ENCODE measurements at places on chromosomes 6 and 20.

DNA sequence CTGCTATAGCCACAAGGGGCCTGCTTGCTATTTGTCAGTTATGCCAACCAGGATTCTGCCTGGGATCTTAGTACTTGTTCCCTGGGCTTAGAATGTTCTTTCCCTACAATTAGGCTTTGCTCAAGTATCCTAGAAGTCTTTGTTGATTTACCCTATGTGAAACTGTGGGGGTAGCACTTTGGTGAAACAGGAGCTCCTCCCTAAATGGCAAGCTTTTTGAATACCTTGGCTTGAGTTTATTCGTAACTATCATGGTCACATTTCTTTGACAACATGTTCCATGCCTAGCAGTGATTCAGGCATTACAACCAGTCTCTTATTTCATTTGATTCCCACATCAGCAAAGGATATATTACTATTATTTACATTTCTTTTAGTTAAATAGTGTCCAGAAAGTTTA is 21.2 kb downstream of the AFDN start:
- DNase-seq = no peak

GRCh38 chr6:91600561-91600960 is 1013.7 kb upstream of the MAP3K7 start:
- no peak for DNase-seq

DNA sequence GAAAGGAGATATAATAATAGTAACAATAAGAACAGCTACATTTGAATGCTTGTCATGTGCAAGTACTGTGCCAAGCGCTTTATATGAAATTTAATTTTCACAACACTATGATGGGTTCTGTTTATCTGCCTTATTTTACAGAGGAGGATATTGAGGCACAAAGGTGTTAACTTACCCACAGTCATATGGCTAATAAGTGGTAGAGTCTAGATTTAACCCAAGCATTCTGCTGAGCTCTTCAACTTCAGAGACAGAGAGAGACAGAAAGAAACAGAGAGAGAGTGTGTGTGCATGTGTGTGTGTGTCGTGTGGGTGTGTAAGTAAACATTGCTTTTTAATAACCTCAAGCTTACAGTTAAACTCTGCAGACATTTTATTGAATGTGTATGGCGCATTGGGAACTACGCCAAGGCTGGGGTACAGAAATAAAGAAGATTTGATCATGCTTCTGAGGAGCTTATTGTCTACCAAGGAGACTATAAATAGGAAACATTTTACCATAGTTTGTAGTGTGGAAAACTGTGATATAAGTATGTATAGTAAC is 12.9 kb downstream of the TBPL1 start:
- no peak for DNase-seq

DNA sequence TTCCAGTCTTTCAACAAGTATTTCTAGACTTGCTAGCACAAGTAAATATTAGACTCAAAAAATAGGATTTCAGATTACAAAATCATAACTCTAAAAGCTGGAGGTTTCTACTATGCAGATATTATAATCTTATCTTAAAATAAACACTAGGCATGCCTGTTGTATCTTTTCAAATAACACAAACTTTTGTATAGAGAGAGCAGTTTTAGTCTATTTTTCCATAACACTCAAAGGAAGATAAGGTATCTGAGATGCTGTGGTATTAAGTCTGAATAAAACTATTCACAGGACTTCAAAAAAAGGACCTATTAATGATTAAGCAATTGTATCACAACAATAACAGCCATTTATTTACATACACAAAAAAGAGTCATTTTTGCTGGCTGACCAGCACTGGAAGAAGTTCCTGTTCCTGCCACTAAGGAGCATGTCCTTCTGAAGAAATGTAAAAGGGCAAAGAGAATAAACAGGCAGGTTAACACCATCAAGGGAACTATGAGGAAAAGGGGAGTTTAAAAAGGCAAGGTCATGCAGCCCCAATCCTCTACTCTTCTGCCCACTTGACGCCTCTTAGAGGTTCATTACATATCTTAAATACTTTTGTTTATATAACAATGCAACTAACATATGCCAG is 39.4 kb downstream of the REPS1 start:
- DNase-seq = no peak

GRCh38 chr6:42316981-42317380 is 99.3 kb upstream of the MRPS10 start:
- DNase-seq = no peak

- no peak for DNase-seq
These were observed 1.8 kb upstream of the CARMIL1 start for GRCh38 chr6:25277386-25277785.

DNA sequence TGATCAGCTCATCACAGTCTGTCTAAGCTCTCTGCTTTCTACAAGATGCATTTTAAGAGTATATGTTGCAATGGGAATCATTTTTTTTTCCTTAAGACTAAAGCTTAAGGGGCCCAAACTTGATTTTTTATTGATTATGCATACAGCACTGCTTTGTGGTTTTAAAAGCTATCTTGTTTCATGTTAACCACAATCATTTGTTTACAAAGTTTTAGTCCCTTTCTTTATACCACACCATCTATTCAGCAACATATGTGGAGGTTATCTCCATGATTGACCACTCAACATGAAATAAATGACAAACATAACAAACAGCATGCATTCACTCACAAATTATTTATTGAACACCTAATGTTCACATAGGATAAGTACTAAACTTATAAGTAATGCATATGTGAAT is 119.1 kb downstream of the FHL5 start:
- DNase-seq = no peak

DNA sequence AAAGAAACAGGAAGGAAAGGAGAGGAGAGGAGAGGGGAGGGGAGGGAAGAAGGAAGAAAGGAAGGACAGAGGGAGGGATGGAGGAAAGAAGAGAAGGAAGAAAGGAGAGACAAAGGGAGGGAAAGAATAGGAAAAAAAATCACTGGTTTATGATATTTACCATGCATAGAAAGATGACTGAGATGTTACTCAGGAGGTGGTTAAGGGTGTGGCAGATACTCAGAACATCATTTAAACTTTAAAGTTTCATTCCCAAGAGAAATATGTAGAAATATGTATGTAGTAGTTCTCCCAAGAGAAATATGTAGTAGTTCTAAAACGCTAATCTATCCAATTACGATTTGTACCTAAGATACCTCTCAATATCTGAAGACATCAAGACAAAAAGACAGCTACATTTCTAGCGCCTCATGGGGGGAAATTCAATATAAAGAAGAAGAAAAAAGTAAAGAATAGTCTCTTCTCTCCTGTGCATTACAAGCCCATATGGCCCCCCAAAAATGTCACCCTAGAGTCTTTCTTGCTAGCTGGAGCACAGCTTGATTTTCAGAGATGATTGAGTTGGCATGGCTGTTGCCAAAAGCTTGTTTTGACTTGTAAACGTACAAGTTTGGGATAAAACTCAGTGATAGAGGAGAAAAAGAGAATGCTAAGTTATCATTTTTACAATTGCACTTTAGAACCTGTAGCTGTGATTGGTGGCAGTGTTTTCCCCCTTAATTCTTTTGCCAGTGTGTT is 539.2 kb downstream of the CDH26 start:
- no peak for DNase-seq

DNA sequence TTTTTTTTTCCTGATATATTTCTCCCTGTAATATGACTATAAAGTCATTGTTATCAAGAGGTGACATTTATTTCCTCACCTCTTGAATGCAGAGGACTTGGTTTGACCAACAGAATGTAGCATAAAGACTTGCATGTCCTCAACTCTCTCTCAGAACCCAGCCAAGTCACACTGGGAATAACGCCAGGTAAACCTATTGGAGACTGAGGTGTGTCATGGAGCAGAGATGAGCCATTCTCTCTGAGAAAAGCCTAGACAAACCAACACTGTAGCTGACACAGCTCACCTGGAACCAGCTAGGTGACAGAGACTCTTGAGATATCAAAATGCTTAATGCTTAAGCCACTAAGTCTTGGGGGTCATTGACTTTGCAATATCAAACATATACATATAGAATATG is 533.6 kb downstream of the HAO1 start:
- DNase-seq = no peak

- no peak for DNase-seq
These were observed 55.6 kb upstream of the CARMIL1 start for GRCh38 chr6:25223490-25223991.

DNA sequence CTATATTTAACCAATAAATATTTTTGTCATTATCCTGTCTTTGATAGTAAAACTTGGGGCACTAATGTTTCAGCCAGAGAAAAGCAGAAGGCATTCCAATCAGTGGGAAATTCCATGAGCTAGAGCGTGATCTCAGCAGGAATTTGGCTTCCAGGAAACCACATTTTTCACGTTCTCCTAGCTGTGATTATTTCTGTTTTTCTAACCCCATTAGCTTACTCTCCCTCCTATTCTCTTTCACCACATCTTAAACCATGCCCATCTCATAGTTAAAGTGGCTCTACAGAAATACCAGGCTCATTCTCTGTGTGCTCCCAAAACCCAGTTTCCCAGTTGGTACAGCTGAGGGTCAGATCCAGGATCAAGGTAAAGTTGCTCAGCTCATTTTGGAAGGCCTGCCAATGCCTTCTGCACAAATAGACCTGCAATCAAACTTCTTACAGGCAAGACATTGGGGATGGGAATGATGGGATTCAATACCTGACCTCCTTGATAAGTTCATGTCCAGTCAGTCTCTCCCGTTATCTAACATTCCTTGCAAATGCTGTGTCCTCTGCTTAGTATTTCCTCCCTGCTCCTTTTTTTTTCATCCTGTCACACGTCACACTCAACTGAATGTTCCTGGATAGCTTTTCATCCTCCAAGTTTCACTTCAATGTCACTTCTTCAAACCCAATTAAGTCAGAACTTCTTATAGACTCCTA is 33.1 kb upstream of the TMEM30A start:
- DNase-seq = no peak

GRCh38 chr6:149683256-149683859 is 34.5 kb downstream of the LATS1 start:
- DNase-seq = no peak

DNA sequence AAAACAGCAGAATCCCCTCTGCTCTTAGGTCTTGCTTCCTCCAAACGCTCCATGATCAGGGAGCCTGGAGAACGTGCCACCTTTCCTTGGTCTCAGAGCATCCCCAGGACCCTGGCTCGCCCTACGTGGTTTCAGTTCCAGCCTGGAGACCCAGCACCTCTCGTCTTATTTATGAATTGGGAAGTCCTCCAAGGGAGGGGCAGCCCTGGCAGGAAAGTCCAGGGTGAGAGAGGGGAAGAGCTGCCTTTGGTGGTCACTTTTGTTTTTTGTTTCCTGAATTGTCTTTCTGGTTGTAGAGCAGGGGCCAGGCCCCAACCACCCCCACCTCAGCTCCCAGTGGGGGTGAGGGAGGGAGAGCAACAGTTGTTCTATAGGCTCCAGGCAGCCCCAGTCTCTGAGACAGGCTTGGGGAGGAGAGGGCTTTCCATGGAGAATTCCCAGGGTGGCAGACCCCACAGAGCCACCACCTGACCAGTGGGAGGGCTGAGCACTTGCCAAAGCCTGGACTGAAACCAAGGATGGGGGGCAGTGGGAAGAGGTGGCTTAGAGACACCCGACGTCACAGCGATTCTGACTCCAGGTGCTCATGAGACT is 88.8 kb downstream of the PRND start:
- no peak for DNase-seq

DNA sequence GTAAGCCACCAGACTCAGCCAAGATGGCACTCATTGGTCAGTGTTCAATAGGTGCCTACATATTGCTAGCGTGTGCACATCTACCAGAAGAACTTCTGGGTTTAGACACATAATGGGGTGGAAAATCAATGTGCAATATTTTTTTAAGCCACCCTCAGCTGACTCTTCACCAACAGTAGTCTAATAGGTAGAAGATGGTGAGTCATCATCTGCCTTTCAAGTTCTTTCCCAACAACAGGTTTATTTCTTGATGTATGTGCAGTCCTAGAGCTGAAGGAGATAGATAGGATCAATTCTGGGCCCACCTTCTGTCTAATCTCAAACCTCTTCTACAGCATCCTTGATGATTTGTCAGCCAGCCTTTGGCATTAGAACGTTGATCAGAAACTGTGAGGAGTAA is 41.3 kb downstream of the IRAK1BP1 start:
- DNase-seq = no peak

GRCh38 chr6:42100029-42100901 is 42.2 kb downstream of the C6orf132 start:
- DNase-seq = no peak
